ENCODE measurements at places on chromosomes 2 and 18.

- DNase-seq: no peak
These were observed 114.6 kb upstream of the KCTD1 start for GRCh38 chr18:26662996-26663395.

DNA sequence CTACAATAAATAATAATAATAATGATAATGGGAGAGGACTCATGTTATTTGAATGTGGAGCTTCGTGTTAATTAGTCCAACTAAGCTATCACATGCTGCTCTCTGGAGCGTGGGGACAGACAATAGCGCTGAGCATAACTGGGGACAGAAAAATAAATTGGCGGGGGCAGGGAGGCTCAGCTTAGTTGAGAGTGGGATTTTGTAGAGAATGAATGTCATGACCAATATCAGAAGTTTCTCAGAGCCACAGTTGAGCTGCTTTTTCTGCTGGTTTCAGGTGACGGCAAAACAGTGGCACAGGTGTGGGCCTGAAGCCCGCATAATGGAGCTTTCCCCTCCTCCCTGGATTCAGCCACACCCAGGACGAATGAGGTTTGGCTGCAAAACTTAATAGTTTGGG is 111.1 kb upstream of the CAB39 start:
- DNase-seq: no peak

DNA sequence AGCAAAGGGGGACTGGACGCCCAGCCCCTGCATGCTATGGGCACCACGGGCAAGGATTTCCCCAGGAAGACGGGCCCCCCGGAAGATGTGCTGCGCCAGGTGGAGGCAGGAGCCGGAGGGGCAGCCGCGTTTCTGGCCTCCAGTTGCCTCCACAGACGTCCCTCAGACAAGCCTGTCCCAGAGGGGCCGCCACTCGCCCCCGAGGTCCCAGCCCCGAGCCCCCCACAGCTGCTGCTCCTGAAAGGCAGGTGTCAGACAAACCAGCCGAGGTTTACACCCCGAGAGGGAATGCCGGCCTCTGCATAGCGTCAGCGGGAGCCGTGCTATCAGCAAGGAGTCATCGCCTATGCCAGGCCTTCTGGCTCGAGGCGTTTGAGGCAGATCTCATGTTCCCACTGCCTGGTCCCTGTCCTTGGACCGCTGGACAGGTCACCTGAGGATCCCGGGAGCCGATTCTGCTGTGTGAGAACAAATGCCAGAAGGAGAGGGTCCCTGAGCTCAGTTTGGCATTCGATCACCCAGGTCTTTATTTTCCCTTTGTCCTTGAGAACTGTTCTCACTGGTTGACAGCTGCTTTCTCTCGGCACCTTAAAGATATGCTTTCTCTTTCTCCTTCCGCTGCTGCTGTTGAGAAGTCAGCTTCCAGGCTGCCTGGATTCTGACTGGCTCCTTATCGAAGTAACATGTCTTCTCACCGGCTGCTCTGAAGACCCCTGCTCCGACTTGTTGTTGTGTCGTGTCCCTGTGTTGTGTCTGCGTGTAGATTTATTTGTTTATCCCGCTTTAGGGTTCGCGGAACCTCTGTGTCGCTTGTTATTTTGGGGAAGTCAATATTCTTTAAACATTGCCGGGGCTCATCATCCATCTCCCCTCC is 20.6 kb downstream of the CROCC2 start:
- no peak for DNase-seq

GRCh38 chr2:126449677-126450076 is 206.3 kb upstream of the GYPC start:
- no peak for DNase-seq

- no peak for DNase-seq
These were observed 14.4 kb upstream of the IGFBP2 start for GRCh38 chr2:216618785-216619184.

- no peak for DNase-seq
These were observed 298.8 kb upstream of the FANCL start for GRCh38 chr2:58539973-58540372.

DNA sequence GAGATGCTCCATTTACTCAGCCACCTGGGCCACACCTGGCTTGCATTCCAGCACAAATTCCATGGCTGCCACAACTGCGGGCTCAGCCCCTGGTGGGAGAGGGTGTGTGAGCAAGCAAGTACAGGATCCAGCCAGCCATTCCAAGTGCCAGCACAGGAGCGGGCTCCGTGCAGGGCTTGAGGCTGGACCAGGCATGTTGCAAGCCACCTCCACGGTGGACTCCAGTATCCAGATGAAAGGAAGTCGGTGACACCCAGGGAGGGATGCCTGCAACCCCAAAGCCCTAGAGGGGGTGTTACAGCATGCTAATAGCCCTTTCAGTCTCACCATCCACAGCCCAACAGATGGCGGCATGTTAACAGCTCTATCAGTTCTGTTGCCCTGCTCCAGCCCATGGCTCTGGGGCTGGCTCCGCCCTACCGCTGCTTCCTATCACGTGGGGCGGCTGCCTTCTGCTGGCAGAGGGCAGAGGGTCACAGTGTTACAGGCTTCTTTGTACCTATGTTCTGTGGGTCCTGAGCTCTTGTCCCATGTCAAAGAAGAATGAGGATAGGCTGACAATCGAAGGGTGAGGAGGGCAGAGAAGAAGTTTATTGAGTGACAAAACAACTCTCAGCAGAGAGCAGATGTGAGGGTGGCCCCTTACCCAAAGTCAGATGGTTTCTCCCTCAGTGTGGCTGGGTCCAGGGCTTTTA is 11.7 kb upstream of the GORASP2 start:
- DNase-seq: no peak

GRCh38 chr2:1970341-1970740 is 226.0 kb upstream of the PXDN start:
- no peak for DNase-seq

DNA sequence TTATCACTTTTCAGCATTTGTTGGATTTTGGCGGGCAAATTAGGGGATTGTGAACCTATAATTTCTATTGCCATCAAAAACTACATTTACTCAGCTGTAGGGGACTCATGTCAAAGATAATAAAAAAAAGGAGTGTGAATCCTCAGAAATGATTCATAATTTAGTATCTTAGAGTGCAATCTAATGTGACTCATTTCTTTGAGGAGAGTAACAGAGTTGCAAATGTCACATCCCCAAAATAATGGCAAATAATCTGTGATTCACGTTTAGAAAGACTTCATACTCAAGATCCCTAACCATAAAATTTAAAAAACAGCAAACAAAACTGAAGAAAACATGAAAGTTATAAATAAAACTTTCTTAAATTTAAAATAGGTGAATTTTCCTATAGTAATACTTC is 373.0 kb downstream of the CDH2 start:
- peak; percentile 9 for DNase-seq

- DNase-seq: no peak
These were observed 278.7 kb downstream of the MBD5 start for GRCh38 chr2:148299616-148300015.

DNA sequence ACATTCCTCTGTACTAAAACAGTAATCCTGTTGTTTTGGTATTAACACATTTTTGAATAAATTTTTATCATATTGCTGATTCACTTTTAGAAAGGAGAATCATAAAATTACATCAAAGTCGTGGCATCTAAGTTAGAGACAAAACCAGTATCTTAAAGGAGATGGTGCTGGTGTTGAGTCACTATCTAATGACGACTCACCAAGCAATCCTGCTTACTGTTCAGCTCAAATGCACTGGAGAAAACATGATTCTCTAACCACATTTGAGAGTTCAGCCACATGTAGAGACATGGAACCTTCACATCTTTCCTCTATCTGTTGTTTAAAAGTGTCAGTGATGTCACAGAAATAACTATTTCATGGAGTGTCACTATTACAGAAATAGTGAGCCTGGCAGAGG is 473.8 kb downstream of the TGIF1 start:
- no peak for DNase-seq

DNA sequence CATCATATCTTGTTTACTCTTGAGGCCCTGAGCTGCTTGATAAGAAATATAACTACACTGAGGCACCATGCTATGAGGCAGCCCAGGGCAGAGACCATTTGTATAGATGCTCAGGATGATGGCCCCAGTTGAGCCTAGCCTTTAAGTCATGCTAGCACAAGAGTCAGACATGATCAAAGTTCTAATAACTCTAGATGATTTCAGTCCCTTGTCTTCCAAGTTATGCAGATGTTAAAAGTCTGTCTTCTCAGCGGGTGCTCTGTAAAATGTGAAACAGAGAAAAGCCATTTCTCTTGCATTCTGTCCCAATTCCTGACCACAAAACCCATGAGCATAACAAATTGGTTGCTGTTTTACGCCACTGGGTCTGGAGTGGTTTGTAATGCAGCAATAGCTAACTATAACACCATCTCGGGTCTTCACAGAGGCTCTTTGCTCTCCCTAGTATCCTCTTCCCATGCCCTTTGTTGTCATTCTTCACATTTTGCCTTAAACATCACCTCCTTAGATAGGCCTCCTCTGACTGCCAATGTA is 49.6 kb downstream of the NXPH2 start:
- no peak for DNase-seq

DNA sequence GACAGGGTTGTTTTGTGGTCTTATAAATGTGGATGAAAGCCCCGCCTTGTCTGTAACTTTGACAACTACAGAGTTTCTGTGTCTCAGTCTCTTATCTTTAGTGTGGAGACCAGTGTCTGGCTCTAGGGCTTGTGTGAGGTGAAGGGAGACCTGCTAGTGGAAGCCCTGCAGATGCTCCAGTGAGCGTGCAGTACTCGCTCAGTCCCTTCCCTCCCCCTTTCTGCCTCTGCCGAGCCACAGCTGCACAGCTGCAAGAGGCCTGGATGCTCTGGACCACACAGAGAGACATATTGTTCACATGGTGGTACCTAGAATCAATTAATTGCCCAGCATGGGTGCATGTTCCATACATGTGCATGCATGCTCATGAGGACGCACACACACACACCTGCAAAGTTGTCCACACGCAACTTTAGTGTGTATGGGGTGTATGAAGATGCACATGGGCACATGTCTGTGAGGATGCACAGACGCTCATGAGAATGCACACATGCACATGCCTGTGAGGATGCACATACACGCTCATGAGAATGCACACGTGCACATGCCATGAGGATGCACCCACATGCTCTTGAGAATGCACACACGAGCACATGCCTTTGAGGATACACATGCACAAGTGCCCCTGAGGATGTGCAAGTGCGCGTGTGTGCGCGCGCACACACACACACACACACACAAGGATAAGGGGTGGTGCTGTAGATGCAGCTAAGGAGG is 282.1 kb upstream of the HS6ST1 start:
- no peak for DNase-seq

GRCh38 chr2:173673640-173674039 is 291.5 kb downstream of the SP3 start:
- DNase-seq: no peak

- DNase-seq: no peak
These were observed 60.2 kb downstream of the RMDN2 start for GRCh38 chr2:37985333-37985732.

DNA sequence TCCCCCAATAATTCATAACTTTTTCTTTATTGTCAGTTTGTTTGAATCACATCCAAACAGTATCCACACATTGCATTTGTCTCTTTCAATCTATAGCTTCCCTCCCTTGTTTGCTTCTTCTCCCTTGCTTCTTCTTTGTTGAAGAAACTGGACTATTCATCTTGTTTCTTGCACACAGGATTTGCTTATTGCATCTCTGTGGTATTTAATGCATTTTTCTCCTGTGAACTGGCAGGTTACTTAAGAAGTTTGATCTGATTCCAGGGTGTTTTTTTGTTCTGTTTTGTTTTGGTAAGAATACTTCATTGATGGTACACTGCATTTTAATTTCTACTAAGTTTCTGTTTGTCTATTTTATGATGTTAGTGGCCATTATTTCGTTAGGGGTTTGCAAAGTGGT is 166.8 kb downstream of the CAMKMT start:
- peak; percentile 19 for DNase-seq

GRCh38 chr2:40130251-40130994 is 321.5 kb downstream of the SLC8A1 start:
- no peak for DNase-seq

GRCh38 chr2:241665731-241666440 is 20.7 kb downstream of the DTYMK start:
- no peak for DNase-seq

- DNase-seq: no peak
These were observed 992.2 kb upstream of the PIK3C3 start for GRCh38 chr18:40962784-40963183.

DNA sequence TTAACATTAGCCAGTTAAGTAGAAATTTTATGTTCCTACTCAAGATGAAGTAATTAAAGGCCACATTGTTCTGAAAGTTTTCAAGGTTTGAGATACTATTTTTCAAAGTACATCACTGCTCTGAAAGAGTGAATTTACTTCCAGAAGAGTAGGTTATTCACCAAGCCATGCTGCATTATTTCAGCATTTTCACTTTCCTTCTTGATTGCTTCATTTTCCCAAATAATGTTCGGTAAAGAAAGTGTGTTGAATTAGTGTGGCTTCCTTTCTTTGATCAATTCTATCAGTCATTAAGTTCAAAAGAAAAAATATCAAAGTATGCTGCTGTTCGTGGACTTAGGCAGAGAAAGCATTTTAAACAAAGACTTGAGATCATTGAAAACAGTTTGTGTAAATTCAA is 310.3 kb downstream of the XIRP2 start:
- DNase-seq: no peak

DNA sequence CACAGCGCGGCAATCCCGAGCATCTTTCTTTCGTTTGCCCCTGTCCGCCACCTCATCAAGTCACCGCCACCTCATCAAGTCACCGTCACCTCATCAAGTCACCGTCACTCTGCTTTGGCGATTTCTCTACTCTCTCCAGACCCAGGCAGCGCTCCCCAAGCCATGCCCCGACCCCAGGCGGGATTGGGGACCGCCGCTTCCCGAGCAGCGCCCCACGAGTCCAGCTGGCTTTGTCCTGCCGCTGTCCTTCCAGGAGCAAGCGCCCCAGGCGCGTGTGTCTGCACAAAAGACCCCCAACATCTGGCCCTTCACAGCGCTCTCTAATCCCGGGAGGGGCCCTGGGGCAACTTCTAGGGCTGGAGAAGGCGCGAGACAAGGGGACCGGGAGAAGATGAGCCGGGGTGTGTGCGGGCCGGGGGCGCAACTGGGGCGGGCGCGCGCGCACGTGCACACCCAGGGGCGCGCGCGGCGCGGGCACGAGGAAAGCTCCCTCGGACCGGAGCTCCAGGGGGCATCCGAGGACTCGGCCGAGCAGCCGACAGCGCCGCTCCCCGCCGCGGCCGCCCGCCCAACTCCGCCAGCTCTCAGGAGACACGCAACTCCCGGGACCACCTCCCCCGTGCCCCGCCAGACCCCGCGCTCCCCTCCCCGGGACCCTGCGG is 633 bp upstream of the RNF152 start:
- peak; percentile 61 for DNase-seq

All from muscle of back (tissue), 13 donors.